Ureter (tissue), 1 donor: ENCODE measurements at places on chromosomes 11 and 22. TPM values are rescaled to one million over a fixed set of nuclear protein-coding genes. Genes with fewer than 3 reads are reported as not detected.

DNA sequence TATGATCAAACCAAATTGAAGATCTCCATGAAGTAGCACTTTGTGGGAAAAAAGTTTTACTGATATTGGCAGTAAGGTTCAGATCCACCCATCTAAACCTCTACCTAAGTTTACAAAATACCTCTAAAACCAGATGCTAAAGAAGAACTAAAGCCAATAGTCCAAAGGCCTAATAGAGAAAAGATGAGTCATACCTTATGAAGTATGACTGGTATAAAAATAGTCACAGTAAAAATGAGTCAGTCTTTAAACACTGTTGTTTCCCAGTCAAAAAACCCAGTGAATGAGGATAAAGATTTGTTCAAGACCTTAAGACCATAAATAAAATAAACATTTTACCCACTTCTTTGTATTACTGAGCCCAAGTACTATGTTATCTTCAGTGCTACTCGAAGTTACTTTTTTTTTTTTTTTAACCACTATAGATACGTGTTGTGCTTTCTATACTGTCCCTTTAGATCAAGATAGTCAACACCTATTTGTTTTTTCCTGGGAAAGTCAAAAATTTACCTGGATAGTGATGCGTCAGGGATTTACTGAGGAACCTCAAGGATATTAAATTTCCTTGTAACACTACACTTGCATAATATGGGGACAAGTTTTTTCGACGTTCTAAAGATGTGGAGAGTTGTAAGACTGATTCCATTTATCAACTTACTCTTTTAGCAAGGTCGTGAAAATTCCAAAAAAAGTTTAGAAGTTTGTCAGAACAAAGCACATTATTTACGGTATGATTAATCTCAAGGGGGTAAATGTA is 87.3 kb downstream of the CCDC73 start:
- no peak for DNase-seq

- DNase-seq, result no peak
These were observed 28.0 kb downstream of the YAP1 start for GRCh38 chr11:102138223-102138622.

GRCh38 chr22:47292546-47293320 is 530.3 kb downstream of the TBC1D22A start:
- peak; percentile 54 for DNase-seq

- DNase-seq, result no peak
These were observed 326.5 kb downstream of the BUD13 start for GRCh38 chr11:116446048-116446941.

DNA sequence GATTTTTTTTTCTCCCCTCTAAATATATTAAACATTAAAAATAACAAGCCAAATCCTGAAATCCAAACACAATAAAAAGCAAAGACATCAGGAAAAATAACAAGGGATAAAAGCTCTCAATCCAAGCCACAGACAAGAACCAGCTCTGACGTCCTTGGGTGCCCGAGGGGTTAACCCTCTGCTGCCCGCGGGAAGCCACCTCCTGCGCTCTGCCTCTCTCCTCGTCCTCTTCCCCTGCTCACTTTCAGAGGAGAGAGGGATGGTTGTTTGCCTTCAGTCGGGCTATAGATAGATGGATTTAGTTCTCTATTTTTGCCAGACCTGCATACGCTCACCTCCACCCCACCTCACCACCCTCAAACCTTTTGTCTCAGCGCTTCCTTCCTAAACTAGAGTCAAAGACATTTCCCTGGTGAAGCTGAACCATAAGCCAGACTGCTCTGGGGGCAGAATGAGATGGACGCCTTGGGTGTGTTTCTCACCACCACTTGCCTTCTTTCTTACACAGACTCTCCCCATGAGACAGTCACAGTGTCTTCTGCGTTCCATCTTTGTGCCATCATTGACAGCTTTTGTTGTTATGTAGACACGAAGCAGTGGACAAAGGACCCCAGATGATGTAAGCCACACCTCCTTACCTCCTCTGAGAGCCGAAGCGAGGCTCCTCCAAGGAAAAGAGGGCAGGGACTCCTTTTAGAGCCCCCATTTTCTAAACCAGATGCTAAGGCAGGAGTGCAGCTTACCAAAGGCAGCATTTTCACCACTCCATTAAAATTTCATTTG is 142.5 kb upstream of the HSD17B12 start:
- DNase-seq, result no peak

GRCh38 chr22:27984001-27984695 is 65.1 kb upstream of the PITPNB start:
- DNase-seq, result no peak

DNA sequence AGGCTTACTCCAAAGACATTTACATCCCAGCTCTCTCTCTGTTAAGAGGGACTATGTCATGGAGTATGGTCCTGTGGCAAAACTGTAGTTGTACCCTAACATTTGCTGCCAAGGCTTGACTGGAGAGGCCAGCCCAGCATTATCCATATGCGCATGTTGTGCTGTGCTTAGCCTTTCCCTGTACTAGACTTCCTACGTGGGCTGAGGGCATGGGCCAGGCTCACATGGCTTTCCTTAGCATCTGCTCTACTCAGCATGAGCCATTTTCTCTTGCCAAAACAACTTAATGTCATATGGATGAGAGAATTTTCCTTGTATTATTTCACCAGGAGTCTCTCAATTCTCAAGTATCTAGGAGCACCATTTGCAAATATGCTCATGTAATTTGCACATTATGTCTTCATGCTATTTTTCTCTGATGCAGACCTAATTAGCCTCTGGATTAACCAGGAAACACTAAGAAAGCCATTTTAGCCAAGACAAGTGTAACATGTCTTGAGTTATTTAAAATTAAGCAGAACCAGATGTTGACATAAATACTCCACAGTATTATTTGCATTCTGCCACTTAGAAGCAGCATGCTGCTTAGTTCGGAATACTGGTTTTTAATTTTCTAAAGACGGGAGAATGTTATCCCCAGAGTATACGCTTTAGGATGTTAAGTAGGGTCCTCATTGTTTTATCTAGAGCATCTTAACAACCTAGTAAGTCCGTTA is 71.7 kb upstream of the FAR1 start:
- DNase-seq, result no peak

- DNase-seq, result no peak
These were observed 12.0 kb downstream of the IL18BP start for GRCh38 chr11:72010529-72011233.

DNA sequence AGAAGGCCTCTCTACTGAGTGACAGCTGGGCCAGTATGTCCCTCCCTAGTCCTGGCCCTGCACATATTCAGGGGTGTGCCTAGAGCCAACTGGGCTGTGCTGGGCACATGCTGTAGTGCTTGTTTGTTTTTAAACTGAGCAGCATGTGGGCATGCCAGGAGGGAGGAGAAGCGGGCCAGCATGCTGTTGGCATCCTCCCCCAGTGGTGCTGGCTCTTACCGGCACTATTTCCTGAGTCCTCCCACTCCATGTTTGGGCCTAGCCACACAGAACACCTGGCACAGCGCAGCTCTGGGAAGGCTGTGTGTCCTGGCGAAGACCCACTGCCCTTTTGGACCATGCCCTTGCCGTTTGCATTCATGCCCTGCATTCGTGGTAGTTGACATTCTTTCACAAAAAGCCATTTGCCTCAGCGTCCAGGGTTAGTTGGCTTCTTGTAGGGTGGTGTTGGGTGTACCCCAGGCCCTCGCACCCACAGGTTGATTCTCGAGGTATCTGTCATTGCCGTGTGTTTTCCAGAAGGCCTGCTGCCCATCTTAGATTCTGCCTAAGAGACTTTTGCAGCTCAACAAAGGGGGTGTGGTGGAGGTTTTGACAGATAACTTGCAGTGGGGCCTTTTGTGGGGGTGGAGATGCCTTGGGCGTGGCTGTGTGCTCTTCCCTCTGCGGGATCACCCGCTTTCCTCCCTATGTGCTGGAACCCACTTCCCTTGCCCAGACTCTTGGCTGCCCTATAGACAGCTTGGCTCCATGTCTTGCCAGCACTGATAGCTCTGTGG is 13.6 kb downstream of the DGCR8 start:
- DNase-seq, result no peak

DNA sequence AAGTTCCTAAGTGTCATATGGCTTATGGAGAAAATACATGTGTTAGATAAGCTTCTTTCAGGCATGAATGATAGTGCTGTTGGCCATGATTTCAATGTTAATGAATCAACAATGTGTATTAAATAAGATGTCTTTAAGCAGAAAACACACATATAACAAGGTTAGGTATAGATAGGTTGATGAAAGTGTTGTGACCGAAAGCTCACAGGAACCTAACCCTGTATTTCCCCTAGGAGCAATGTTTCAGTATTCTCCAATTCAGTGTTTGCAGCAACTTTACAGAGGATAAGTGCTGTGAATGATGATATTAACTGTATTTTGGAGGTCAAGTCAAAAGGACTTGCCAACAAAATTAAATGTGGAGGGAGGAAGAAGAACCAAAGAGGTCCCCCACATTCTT is 82.8 kb upstream of the PRDM11 start:
- DNase-seq, result no peak

DNA sequence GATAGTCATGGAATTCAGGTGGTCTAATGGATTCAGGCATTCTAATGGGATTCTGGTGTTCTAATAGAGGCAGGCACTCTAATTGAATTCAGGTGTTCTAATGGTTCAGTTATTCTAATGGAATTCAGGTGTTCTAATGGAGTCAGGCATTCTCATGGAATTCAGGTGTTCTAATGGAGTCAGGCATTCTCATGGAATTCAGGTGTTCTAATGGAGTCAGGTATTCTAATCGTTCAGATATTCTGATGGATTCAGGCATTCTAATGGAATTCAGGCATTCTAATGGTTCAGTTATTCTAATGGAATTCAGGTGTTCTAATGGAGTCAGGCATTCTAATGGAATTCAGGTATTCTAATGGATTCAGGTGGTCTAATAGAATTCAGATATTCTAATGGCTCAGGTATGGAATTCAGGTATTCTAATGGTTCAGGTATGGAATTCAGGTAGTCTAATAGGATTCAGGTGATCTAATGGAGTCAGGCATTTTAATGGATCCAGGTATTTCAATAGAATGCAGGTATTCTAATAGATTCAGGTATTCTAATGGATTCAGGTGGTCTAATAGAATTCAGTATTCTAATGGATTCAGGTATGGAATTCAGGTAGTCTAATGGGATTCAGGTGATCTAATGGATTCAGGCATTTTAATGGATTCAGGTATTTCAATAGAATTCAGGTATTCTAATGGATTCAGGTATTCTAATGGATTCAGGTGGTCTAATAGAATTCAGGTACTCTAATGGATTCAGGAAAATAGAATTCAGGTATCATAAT is 22.0 kb upstream of the PHF21B start:
- DNase-seq, result no peak

DNA sequence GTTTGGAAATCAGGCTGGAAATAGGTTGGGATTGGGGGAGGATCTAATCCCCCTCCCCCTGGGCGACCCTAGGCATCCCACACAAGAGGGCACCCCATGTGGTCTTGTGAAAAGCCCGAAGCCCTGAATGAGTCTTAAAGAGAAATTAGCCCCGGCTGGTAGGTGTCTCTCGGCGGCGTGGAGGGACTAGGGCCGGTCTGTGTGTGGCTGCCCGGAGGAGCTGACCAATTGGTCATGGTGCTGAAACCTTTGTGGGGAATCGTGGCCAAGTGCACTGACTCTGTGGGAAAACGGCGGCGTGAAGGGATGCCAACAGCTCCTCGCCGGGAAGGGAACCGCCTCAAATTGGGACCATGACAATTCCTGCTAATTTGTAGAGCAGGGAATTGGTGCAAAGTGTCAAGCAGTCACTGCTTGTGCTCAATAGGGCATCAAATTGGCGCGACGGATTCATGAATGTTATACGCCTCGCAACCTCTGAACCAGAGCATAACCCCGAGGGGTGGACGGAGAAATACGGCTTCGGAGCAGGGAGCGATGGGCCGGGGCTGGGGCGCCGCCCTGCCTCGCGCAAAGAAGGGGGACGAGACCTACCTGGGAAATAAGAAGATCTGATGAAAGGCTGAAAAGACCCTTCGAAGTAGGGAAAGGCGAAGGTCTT is 1.5 kb downstream of the DBX1 start:
- peak; percentile 57 for DNase-seq

DNA sequence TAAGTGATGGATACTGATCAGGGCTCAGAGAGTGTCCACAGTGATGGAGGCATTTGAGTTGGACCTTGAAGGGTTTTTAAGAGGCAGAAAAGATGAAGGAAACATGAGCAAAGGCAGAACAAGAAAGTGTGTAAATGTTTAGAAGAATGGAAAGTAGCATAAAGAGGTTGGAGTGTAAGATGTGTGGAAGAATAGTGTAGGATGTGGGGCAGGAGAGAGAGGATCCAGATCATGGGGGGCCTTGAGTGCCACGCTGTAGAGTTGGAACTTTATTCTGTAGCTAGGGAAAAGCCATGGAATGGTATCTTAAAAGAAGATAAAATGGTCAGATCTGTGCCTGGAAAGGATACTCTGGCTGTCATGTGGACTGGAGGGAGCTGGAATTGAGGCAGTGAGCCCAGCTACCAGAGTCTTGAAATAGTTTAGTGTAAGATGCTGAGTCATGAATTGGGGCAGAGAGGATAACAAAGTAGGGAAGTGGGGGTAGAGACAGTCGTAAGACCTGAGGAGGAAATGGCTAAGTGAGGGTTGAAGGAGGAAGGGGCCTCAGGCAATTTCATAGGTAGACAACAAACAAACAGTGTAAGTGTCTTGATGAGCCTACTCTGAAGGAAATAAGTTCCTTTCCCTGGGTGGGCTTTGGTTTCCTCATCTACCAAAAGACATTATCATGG is 6.7 kb downstream of the KCNE3 start:
- no peak for DNase-seq

- DNase-seq, result no peak
These were observed 7.8 kb upstream of the JAML start for GRCh38 chr11:118232659-118233058.

DNA sequence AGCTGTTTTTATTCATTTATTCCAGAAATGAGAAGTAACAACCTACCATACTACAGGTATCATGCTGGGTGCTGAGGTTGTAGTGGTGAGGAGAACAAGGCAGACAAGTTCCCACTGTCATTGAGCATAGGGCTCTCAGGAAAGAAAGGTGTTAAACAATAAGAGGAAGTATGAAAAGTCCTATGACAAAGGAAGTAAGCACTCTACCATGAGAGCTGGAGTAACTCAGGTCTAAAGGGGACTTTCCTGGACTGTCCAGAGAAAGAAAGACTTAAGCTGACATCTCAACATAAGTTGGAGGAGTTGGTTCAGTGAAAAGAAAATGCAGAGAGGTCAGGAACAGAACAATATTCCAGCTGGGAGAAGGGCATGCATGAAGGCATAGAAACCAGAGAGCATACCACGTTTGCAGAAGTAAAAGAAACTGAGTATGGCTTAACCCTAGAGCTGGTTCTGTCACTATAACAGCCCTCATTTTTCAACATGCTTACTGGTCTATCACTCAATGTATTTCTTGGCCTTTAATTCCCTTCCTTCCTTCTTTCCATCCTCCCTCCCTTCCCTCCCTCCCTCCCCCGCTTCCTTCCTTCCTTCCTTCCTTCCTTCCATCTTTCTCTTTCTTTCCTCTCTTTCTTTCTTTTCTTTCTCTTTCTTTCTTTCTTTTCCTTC is 137.8 kb upstream of the BDNF start:
- no peak for DNase-seq

- no peak for DNase-seq
These were observed 32.3 kb upstream of the CCDC89 start for GRCh38 chr11:85718126-85718943.

PHOX2A gene
- not detected for total RNA-seq

WNT7B gene
- 58.6 TPM for total RNA-seq

MS4A6A gene
- total RNA-seq, result 51.1 TPM

MS4A15 gene
- total RNA-seq, result not detected

ZNF408 gene
- total RNA-seq, result 10.7 TPM

APOBEC3B gene
- total RNA-seq, result 1.5 TPM
